K562 (cell line): ENCODE measurements at places on chromosomes 2 and 18. TPM values are rescaled to one million over a fixed set of nuclear protein-coding genes. Genes with fewer than 3 reads are reported as not detected.

DNA sequence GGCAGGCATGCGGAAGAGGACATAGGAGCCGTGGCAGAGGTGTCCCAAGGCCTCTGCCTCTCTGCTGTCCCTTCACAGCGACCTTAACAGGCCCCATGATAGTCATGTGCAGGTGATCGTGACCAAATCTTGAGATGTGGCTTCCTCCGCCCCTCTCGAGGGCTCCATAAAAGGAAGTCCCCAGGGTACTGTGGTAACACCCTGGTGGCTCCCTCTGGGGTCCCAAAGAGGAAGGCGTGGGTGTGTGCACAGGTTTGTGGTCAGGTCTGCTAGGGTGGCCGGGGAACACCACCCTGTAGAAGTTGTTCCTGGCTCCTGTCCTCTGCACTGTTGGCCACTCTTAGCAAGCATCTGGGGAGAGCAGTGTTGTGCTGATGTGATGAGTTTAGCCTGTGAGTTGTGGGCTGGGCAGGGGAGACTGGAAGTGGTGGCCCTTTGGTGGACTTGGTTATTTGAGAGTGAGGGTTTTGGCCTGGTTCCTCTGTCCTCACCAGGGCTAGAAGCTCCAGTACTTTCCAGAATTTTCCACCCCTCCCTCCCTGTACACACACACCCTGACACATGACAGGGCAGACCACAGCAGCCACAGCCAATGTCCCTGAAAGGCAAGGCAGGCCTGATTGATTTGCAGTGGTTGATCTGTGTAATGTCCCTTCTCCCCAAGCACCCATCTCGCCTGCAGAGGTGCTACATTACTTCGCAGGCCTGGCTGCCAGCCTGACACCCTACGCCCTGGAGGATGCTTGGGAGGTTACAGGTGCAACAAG, 68.9 kb upstream of the BOD1L2 start:
- DNase-seq: no peak

DNA sequence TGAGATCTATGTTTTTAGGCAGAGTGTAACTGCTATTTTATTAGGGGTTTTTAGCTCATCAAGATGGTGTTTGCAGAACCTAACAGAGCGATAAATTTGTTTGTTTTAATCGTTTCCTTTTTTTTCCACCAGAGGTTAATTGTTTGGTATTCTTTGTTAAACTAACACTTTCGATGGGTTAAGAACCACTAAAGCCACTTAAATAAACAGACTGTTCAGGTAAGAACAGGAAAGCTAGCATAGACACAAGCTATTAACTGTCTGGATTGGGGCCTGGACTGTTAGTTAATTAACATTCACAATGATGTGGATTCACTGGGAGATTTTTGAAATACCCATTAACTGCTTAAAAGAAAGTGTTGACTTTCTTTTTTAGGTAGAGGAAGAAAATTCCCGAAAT, 209.0 kb upstream of the COPS8 start:
- no peak for DNase-seq

DNA sequence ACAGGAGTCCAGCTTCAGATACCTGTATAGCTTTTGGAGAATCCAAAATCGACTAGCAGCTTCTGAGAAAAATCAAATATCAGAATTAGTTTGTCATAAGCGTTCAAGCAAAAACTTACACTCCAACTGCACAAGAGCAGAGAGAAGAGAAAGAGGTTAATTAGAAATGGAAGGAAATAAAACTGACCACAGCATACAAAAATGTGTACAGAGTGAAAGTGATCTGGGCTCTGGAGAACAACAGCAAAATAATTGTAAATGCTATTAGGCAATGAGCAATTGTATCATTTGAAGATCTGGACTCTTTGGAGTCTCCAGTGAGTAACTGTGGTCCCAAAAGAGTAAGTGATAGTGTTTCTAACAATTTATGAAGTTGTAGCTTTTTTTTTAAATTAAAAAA, 867.3 kb downstream of the TRIB2 start:
- DNase-seq: no peak

DNA sequence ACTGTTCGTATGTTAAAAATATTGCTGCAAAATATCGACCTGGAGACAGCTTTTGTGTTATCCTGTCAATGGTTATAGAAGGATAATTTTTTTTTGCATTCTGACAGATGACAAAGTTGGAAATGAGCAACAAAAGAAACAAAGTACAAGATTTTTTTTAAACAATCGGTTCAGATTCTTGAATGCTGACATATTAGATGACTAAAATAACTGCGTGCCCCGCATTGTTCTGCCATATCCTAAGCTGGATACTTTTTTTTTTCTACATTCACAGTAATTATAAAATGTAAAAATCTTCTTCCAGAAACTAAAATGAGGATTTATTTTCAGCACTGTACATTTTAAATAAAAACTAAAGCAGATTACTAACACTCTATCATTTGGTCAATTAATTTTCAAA, 67.1 kb downstream of the ABCG8 start:
- no peak for DNase-seq

Gene HSPE1
- total RNA-seq: 223 and 261 TPM in 2 replicates
